Transverse colon (tissue), 4 donors: ENCODE measurements at places on chromosomes 5 and 9. TPM values are rescaled to one million over a fixed set of nuclear protein-coding genes. Genes with fewer than 3 reads are reported as not detected.

DNA sequence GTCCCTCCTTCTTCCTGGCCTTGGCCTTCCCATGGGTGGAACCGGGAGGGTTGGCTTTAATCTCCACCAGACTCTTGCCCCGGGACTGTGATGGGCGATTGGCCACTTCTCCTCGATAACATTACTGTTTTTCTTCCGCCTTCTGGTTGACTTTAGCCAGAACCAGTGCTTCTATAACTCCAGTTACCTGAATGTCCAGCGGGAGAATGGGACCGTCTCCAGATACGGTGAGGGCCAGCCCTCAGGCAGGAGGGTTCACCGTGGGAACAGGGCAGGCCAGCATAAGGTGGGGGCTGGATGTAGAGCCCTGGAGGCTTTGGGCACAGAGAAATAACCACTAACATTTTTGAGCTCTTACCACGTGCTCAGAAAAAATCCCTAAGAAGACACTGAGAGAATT is 967 bp downstream of the ORM2 start:
- H3K27ac ChIP-seq, result no peak overlapping the region
- no peak for DNase-seq
- H3K4me3 ChIP-seq, result no peak overlapping the region
- no peaks in the 10 kb centered on the region for H3K27me3 ChIP-seq
- H3K4me1 ChIP-seq, result no peaks in the 10 kb centered on the region
- H3K36me3 ChIP-seq, result no peaks in the 10 kb centered on the region

DNA sequence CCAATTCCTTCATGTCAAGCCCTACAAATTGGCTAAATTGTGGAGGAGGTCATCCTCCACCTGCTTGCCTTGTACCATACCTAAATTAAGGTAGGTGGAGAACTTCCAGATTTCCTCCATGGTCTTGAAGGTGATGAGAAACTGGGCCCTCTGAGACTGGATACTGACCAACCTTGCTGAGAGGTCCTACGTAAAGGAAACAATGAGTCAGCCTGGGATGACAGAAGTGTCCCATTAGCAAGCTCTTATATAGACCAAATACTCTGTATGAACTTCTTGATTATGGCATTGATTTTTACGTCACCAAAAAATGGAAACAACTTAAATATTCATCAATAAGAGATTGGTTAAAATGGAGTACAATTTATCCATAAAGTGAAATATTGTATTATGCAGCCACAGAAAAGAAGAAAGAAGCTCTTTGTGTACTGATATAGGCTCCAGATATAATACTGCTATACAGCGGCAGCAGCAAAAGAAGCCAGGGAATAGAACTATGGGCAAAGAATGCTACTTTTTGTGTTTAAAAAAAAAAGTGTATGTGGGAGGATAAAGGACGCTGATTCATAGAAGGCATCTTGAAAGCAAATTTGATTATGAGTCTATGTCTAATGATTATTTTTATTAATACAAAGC is 18.3 kb downstream of the SH3TC2 start:
- H3K4me3 ChIP-seq, result no peak overlapping the region
- no peak for DNase-seq
- no peak overlapping the region for H3K27ac ChIP-seq
- H3K36me3 ChIP-seq, result no peaks in the 10 kb centered on the region
- no peaks in the 10 kb centered on the region for H3K4me1 ChIP-seq

DNA sequence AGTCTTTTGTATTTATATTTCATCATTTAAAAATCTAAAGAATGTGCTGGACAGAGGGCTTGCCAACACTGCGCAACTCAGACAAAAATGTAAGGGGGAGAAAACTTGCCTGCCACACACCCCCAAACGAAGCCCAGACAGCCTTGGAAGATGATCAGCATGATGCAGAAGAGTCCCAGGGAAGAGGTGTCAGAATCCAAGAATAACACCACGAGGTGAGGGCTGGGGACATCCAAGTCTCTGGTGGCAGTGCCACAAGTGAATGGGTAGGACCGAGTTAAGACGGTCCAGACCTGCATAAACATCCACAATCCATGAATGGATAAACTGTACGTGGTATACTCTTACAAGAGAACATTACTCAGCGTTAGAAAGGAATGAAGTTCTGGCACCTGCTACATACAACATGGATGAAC is 10.4 kb downstream of the EPB41L4B start:
- H3K36me3 ChIP-seq, result no peaks in the 10 kb centered on the region
- peak overlapping the region; percentile 89 for H3K27ac ChIP-seq
- DNase-seq, result no peak
- peaks cover 32% of the 10 kb centered on the region for H3K4me1 ChIP-seq
- H3K27me3 ChIP-seq, result no peaks in the 10 kb centered on the region

GRCh38 chr9:71541436-71541835 is 226.9 kb downstream of the CEMIP2 start:
- DNase-seq, result no peak
- no peaks in the 10 kb centered on the region for H3K36me3 ChIP-seq
- H3K27ac ChIP-seq, result no peak overlapping the region
- no peaks in the 10 kb centered on the region for H3K27me3 ChIP-seq

Gene MATR3
- total RNA-seq, result 123 TPM

Gene CYSRT1
- not detected for total RNA-seq

DNA sequence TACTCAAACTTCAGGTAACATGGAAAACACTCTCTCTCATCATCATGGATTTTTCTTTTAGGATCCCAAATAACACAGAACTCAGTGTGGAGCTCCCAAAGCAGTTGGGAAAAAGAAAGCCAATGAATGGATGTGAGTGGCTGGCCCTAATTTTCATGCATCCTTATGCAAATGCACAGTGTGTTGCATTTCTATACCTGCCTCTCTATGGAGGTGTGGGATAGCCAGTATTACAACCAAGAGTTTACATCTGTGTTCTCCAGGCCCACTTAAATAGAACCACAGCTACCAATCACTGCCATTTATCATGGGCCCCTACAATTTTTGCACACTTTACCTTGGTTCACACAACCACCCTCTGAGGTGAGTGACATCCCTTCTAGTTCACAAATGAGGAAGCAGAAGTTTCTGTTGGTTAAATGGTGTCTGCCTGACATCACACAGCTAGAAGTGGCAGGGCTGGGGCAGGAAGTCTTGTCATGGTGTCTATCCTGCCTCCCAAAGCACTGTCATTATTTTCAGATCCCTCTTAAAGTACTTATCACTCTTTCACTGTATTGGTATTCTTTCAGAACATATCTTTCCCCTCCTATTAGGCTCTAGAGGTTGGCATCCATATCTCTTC is 17.3 kb downstream of the MAMDC2 start:
- H3K27ac ChIP-seq, result no peak overlapping the region
- H3K36me3 ChIP-seq, result no peaks in the 10 kb centered on the region
- no peak overlapping the region for H3K4me3 ChIP-seq
- DNase-seq, result no peak
- H3K4me1 ChIP-seq, result peaks cover 17% of the 10 kb centered on the region

DNA sequence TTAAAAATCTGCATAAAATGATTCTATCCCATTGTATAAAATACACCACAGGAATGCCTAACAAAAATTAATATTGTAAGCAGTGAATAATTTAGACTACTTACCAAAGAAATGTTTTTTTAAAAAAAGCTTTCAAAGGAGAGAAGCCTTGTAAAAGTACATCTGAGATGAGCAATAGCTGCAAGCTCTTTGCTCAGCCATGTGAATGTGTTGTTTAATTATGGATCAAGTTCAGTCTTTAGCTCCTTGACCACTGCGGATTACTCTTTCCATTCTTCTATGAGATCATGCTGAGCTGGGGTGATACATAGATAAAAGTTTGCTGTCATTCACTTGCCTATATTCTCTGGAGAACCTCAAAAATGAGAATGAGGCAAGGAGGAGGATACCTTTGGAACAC is 782.4 kb upstream of the ZNF608 start:
- no peak overlapping the region for H3K4me3 ChIP-seq
- H3K4me1 ChIP-seq, result peaks cover 5% of the 10 kb centered on the region
- no peak for DNase-seq
- no peak overlapping the region for H3K27ac ChIP-seq
- no peaks in the 10 kb centered on the region for H3K36me3 ChIP-seq

Gene SH3TC2
- total RNA-seq, result 0.55 TPM

DNA sequence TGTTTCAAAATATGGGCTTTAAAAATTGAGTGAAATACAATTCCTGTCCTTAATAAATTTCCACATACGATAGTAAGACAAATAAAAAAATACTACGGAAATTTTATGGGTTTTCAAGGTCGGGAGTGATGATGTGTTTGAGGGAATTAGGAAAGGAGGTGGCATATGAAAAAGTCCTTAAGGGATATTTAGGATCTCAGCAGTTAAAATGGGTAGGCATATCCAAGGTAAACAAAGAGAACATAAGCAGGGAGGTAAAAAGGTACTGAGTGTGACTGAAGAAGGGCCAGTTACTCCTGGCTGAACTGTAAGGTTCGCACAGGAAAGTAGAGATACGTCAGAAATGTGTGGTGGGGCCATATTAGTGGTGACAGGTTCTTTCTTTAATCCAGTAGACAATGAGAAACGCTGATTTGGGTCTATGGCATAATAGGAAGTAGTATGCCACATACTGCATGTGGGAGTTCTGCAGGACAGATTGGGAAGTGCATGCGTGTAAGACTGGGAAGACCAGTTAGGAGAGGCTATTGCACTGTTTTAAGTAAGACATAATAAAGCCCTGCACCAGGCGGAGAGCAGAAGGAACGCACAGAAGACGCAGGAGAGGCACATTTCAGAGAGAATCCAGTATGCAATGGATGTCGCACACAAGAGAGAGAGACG is 937 bp upstream of the HMGCR start:
- H3K36me3 ChIP-seq, result no peaks in the 10 kb centered on the region
- peak overlapping the region; percentile 88 for H3K27ac ChIP-seq
- H3K27me3 ChIP-seq, result no peaks in the 10 kb centered on the region
- H3K4me3 ChIP-seq, result peak overlapping the region; percentile 70
- H3K4me1 ChIP-seq, result peaks cover 6% of the 10 kb centered on the region
- DNase-seq, result peak; percentile 59

GRCh38 chr9:35689542-35690293 is at the start of gene TPM2:
Gene TPM2, minus strand, starts transcription at chr9:35689925. Its CDS starts 108 bp downstream, at chr9:35689817.
- peak within 1 kb of the TSS; percentile 75 for H3K4me3 ChIP-seq
- H3K27me3 ChIP-seq, result no peaks in the 10 kb centered on the region
- peak; percentile 73 for DNase-seq
- peak within 1 kb of the TSS; percentile 92 for H3K27ac ChIP-seq
- peaks cover 6% of the 10 kb centered on the region for H3K4me1 ChIP-seq

GRCh38 chr9:94623253-94623652 is 16.1 kb downstream of the FBP1 start:
- H3K4me3 ChIP-seq, result no peak overlapping the region
- H3K36me3 ChIP-seq, result no peaks in the 10 kb centered on the region
- peak; percentile 80 for DNase-seq
- H3K27me3 ChIP-seq, result no peaks in the 10 kb centered on the region

DNA sequence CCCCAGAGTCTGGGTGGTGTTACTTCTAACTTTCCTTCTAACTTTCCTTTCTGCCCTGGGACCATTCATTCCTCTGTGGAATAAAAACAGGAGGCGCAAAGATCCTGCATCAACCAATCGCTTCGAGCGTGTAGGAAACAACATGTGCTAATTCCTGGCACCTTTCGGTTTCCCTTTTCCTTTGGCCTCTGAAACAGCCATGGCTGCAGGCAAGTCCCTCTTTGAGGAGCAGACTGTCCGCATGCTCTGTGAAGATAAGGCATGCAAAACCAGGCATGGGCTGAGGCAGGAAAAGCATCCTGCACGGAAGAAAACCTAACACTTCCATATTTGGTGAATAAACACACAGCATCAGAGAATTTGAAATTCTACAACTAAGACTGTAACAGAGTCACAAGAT is 128.3 kb downstream of the HSD17B3 start:
- H3K36me3 ChIP-seq, result no peaks in the 10 kb centered on the region
- H3K27ac ChIP-seq, result no peak overlapping the region
- H3K4me1 ChIP-seq, result peaks cover 6% of the 10 kb centered on the region

DNA sequence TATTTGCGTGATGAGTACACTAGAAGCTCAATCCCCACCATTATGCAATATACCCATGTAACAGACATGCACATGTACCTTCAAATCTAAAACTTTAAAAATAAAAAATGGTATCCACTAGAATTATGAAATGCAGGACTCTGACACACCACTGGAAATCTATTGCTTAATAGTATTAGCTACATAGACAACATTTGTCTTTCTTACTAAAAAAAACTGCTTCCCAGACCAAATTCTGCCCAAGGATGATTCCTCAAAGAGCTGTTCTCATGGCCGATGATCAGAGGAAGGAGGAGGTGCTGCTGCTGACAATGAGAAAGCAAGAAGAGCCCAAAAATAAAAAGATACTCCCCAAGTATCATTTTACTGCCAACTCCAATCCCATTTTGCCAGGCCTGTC is 67.2 kb downstream of the TTC39B start:
- H3K36me3 ChIP-seq, result no peaks in the 10 kb centered on the region
- H3K4me3 ChIP-seq, result no peak overlapping the region
- H3K27ac ChIP-seq, result peak overlapping the region; percentile 11
- DNase-seq, result no peak

Gene PRELID2
- total RNA-seq, result 23.9 TPM

GRCh38 chr9:134734270-134734669 is 92.7 kb downstream of the COL5A1 start:
- H3K4me1 ChIP-seq, result peaks cover 26% of the 10 kb centered on the region
- no peak overlapping the region for H3K4me3 ChIP-seq
- H3K27me3 ChIP-seq, result no peaks in the 10 kb centered on the region
- H3K27ac ChIP-seq, result peak overlapping the region; percentile 71
- peak; percentile 19 for DNase-seq

Gene UGCG
- total RNA-seq, result 22.8 TPM

- H3K27ac ChIP-seq, result no peak overlapping the region
- H3K27me3 ChIP-seq, result no peaks in the 10 kb centered on the region
- H3K4me1 ChIP-seq, result no peaks in the 10 kb centered on the region
- no peak for DNase-seq
- H3K36me3 ChIP-seq, result no peaks in the 10 kb centered on the region
These were observed 726.1 kb upstream of the WWC1 start for GRCh38 chr5:167565189-167565954.

Gene SLC36A3
- not detected for total RNA-seq

Gene INSL4
- not detected for total RNA-seq

DNA sequence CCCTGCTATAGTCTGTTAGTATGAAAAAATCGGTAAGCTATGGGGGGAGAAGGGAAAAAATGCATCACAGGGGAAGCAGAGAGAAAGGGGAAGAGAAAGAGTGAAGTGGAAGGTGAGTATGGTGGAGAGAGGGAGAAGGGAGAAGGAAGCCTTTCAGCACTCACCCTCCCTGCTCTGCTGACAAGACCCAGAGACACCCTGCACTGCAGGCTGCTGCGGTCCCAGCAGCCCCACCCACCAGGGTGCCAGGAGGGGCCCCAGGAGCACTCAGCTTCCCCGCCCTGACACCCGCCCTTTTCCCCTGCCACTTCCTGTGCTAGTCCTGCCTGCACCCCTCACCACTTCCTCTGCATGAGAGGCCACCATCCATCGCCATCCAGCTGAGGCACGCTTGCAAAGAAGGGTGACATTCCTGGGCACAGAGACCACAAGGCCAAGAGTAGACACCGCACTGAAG is 12.7 kb downstream of the STK10 start:
- H3K36me3 ChIP-seq, result no peaks in the 10 kb centered on the region
- DNase-seq, result peak; percentile 83
- H3K27ac ChIP-seq, result peak overlapping the region; percentile 59
- no peaks in the 10 kb centered on the region for H3K27me3 ChIP-seq
- peaks cover 6% of the 10 kb centered on the region for H3K4me1 ChIP-seq

Gene BTNL3
- total RNA-seq, result 146 TPM

GRCh38 chr9:134708672-134709038 is 67.1 kb downstream of the COL5A1 start:
- no peaks in the 10 kb centered on the region for H3K27me3 ChIP-seq
- peak overlapping the region; percentile 88 for H3K27ac ChIP-seq
- no peak for DNase-seq
- peaks cover 50% of the 10 kb centered on the region for H3K4me1 ChIP-seq
- H3K36me3 ChIP-seq, result no peaks in the 10 kb centered on the region
- H3K4me3 ChIP-seq, result no peak overlapping the region

- no peak overlapping the region for H3K27ac ChIP-seq
- no peak for DNase-seq
- H3K27me3 ChIP-seq, result no peaks in the 10 kb centered on the region
- H3K4me3 ChIP-seq, result no peak overlapping the region
- H3K36me3 ChIP-seq, result no peaks in the 10 kb centered on the region
These were observed 134.7 kb downstream of the MACIR start for GRCh38 chr5:103393101-103393754.
